Caco-2 (cell line): ENCODE measurements at places on chromosomes 1 and 21. TPM values are rescaled to one million over a fixed set of nuclear protein-coding genes. Genes with fewer than 3 reads are reported as not detected.

The SYT14 gene
- 0.18 and 0.19 TPM in 2 replicates for total RNA-seq

The ESPN gene
- total RNA-seq: 14.9 and 16.3 TPM in 2 replicates

GRCh38 chr1:59155351-59155750 lies 141.5 kb upstream of the FGGY start:
- DNase-seq: no peak

GRCh38 chr1:162956922-162957321 lies 95.9 kb upstream of the CCDC190 start:
- no peak for DNase-seq

DNA sequence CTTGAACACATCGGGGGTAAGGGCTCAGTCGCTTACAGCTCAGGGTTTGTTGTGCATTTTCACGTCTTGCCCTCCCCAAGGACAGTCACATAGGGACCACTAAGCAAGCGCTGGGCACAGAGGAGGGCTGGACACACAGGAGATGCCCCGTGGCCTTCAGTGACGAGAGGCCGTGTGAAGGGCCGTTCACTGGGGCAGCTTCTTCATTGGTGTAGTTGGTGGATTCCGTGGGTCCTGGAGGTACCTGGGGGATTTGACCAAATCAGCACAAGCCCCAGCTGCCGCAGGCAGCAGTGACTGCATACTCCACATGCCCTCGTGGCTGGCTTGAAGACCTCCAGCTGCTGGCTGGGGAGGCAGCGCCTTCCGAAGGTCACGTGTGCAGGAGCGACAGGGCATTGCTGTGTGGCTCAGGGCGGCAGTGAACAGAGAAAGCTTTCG lies 100.8 kb upstream of the C1orf174 start:
- DNase-seq: no peak
